NCI-H526 (cell line): ENCODE measurements at places on chromosomes 3 and 15.

DNA sequence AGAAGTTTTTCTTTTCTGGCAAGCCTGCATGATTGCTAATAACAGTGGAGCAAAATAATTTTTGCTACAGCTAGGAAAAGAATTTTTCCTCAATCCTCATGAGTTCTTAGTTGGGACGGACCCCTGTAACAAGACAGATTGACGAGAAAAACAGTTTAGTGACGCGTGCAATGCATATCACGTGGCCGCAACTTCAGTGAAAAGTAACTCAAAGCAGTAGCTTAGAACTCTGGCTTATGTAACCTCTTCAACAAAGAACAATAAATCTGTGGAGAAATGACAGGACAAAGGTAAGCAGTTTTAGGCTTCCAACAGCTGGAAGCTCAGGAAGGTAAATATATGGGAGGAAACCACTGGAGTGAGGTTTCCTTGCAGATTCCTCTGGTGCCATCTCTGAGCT lies 19.7 kb downstream of the FAM107A start:
- DNase-seq, result no peak

DNA sequence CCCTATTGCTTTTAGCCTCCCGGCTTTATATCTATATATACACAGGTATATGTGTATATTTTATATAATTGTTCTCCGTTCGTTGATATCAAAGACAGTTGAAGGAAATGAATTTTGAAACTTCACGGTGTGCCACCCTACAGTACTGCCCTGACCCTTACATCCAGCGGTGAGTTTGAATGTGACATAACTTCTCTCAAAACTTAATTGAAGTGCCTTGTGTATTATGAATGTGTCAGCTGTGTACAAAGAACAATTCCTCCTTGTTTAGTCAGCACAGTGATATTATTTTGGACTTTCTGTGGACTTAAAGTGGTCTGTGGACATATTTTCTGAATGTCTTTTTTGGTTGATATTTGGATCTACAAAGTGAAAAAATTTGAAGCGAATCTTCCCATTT lies 220 bp downstream of the TP63 start:
- no peak for DNase-seq

- no peak for DNase-seq
Observed at GRCh38 chr15:76345880-76346668, 9.5 kb downstream of the ISL2 start.

DNA sequence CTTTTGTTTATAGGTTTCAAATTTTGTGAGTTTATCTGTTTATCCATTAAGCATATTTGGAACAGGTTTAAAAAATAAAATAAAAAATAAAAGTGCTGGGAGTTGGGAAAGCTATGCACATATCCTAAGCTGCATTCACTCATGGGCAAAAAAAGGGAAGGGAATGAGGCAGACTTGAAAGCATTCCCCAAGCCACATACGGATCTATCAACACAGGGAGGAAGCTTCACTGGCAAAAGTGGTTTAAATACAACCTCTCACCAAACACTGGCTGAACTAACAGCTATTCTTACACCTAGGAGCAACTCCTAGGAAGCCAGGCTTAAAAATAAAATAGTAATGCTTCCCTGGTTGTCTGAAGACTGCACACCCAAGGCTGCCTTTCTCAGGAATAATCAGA lies 101.2 kb downstream of the PCCB start:
- DNase-seq, result no peak

DNA sequence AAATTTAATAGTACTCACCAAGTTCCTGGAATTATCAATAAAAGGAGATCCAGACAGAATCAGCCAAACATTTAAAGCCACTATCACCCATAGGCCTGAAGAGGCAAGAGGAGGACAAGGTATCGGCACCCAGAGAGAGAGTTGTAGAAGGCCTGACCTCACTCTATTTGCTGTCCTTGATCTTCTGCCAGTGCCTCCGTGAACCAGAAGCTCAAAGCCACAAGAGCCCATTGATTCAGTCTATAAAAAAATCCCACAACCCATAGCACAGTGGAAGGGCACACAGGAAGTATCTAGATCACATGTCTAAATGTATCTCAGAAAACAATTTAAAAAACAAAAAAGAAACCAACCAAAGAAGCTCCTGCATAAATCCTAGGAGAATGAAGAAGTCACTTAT lies 68.6 kb upstream of the FAM174B start:
- no peak for DNase-seq

GRCh38 chr3:155497930-155498647 lies 204.6 kb upstream of the STRIT1 start:
- no peak for DNase-seq

- DNase-seq, result peak; percentile 56
Observed at GRCh38 chr15:40253167-40253790, 14.4 kb downstream of the PAK6 start.

DNA sequence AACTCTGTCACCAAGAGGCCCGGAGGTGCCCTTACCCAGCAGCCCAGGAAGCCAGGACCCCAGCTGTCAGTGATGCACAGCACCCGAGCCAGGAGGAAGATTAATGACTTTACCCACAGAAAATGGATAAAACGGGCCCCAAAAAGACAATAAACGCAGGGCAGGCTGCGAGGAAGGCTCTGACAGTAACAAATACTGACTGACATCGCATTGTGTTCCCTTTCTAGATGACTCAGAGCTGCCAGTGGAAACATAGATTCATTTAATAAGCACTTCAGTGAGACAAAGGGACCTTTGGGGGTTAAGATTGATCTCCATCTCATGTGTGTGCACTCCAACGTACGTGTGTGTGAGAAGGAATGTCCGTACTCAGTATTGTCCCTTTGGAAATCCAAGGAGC lies 225.3 kb upstream of the PPP2R3A start:
- no peak for DNase-seq

GRCh38 chr15:71349736-71350526 lies 234.7 kb downstream of the THSD4 start:
- DNase-seq, result peak; percentile 91

DNA sequence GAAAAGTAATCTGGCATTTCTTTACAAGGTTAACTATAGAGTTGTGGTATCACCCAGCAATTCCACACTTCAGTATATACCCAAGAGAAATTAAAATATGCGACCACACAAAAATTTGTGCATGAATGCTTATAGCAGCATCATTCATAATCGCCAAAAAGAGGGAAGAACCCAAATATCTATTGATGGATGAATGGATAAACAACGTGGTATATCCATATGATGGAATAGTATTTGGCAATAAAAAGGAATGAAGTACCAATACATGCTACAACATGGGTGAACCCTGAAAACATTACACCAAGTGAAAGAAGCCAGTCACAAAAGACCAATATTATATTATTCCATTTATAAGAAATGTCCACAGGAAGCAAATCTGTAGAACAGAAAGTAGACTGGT lies 8.6 kb upstream of the SKOR1 start:
- no peak for DNase-seq

DNA sequence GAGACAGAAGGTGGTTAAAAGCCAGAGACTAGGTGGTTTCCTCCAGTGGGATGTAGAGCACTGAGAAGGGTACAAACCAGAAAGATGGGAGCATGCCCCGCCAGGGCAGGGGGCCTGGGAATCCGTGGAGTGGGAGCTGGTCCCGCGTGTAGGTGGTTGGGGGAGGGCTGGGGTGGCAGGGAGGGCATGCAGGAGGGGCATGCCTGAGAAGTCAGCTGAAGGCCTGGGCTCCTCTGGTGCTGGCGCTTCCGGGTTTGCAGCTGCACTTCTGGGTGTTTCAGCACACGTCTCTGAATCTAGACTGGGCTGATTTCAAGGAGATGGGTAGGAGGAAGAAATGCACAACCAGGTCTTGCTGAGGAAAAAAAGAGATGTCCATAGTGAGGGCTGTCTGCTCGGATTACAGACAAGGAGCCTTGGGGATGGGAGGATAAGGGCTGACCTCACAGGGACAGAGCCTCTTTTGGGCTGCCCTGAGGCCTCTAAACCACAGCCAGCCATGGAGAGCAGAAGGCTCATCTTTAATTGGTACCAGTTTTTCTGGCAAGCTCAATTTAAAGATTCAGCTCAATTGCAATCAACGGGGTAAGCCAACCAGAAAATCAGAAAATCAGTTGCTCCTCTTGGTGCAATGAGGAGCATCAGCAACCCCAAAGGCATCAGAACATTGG lies 151.9 kb downstream of the FAM43A start:
- DNase-seq, result no peak

DNA sequence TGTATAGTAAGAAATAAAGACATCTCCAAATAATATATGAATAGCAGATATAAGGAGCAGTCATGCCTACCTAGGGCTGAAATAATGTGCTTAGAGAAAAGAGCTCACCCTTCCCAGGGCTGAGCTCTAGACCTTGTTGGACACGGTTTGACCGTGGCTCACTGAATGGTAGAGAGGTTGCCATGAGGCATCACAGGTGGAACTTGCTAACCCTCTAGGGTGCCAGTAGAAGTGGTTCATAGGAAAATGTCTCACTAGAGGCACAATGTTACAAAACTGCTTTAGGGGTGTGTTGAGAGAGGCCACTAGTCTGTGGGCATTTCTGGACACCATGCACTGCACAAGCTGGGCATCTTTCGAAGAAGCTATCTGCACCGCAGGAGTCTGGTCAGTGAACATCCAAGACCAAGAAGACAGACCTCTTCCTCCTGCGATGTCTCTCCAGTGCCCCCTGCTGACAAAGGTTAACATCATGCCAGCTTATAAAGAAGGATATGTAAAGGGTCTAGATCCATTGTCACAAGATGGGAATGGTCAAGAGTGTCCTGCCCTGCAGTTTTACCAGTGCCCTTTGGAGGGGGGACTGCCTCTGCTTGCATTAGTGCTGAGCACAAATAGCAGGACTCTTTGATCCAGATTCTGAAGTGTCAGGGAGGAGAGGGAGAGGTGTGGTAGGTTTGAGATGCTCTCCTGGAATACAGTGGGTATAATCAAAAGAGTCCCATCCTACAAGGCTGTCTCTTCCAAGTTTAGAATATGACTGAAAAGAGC lies 266.8 kb downstream of the ZNF385D start:
- peak; percentile 73 for DNase-seq

DNA sequence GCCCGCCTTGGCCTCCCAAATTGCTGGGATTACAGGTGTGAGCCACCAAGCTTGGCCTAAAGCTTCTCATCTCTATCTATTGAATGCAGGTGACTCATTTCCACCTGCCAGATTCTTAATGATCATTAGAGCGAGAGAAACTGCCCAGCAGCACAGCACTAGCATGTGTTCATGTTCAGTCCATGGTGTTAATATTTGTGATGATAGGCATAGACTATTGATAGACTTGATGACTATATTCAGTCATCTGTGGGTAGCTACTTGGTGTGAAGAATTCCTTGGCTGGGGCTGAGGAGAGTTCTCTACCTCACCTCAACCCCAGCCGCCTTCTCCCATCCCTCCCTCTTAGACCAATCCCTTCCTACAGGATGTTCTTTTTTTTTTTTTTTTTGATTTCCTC lies 60.0 kb downstream of the ST6GAL1 start:
- DNase-seq, result no peak

DNA sequence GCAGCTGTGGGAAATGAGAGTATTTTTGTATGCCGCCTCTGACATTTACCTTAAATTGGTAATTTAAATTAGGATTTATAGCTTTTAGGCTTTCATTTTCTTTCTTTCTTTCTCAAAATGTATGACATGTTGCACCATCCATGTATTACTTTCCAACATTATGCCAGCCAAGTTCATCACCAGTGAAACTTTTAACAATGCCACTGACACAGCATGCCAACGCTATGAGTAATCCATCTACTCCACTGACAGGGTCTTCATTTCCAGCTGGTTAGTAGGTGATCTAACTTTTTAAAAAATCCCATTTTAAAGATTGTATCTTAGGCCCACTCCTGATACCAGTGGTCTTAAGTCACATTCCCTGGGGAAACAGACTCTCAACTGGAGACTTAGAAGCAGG lies 21.8 kb upstream of the CLDN16 start:
- no peak for DNase-seq

- DNase-seq, result no peak
Observed at GRCh38 chr3:127689266-127689860, 16.6 kb downstream of the ABTB1 start.

DNA sequence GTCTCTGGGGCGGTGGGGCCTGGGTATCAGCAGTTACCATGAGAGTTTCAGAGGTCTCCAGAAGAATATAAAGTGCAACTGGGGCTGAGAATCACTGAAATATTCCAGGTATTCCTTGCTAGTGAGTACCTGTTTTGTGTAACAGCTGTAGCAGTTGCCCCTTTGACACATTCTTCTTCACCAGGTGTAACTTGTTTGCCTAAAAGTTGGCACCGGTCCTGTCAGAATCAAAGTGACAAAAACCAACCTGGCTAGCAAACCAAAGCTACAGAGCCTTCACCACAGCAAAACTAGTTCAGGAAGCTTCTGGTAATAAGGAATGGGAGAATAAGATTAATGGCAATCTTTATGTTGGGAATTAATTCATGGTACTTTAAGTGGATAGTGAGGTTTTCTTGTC lies 296.0 kb downstream of the NAALADL2 start:
- DNase-seq, result no peak

GRCh38 chr3:177245250-177245649 lies 48.0 kb upstream of the TBL1XR1 start:
- no peak for DNase-seq

DNA sequence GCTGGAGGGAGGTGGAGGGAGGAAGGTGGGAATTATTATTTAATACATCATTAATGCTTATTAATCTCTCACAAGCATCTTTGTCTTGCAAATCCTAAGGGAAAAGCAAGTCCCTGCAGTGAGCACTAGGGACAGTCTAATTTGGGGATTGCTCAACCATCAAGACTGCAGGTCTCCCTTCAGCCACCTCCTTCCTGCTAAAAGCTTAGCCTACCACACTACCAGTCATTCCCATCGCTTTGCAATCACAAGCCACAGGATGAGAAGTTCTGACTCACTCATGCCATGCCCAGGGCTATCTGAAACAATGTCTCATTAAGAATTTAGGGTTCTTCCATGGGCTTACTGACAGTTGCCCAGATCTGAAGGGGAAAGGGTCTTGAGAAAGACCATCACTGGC lies 51.0 kb upstream of the EIF1B start:
- DNase-seq, result peak; percentile 9

GRCh38 chr15:33201491-33202231 lies 7.1 kb upstream of the FMN1 start:
- DNase-seq, result peak; percentile 66

- DNase-seq, result no peak
Observed at GRCh38 chr15:91304786-91305185, 204.7 kb downstream of the SV2B start.

DNA sequence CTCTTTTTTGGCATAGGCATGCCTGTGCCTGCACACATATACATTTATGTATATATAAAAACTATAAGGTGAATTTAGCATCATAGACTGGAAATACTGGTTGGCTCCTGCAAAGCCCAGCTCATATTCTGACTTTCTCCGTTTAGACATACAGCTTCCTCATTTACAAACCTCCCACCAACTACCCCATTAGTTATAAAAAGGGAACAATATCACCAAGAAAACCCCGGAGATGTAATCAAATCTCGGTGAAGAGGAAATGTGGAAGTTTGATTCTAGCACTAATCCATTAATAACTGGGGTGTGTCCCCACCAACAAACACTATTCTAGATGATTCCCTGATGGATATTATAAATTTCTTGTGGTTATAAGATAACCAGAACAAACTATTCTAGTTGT lies 517.7 kb upstream of the TBL1XR1 start:
- no peak for DNase-seq

GRCh38 chr3:157294953-157295352 lies 135.0 kb upstream of the CCNL1 start:
- no peak for DNase-seq
